ENCODE measurements at places on chromosomes 4 and X.

- no peak for DNase-seq
Measured at GRCh38 chr4:160299608-160300007, 1196.7 kb downstream of the RAPGEF2 start.

DNA sequence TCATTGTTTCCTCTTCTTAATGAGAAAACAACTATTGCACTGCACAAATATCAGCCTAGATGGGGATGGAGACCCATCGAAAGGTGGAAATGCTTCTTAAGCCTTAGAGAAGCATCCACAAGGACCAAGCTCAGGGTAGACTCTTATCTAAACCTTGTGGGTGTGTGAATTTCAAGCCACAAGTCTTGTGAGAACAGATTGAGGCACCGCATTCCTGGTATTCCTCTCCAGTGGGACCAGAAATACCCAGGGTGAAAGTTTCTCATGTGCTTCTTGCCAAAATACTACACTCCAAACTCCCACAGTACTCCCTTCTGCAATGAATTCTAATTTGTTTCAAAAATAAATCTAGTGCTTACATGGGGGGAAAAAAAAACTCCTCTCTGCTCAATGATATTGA is 375.6 kb downstream of the PDGFC start:
- DNase-seq = no peak

GRCh38 chrX:104618106-104618895 is 52.3 kb downstream of the IL1RAPL2 start:
- no peak for DNase-seq

- DNase-seq = no peak
Measured at GRCh38 chr4:141132072-141132708, 1.1 kb downstream of the RNF150 start.

GRCh38 chr4:169243825-169244609 is 26.7 kb downstream of the SH3RF1 start:
- no peak for DNase-seq

DNA sequence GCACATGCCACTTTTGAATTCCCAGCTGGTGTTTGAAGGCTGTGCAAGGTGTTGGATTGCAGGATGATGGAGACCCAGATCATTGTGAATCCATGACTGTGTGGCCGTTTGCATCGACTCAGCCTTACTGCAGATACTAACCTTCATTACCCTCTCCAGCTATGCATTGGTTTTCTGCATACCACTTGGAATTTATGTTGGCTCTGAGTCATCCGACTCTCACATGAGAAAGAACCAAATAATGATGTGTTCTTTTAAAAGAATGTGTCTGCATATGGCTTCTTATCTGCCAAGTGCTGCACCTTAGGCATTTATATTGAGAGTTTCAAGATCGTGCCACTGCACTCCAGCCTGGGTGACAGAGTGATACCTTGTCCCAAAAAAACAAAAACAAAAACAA is 106.7 kb upstream of the PRKX start:
- DNase-seq = no peak

DNA sequence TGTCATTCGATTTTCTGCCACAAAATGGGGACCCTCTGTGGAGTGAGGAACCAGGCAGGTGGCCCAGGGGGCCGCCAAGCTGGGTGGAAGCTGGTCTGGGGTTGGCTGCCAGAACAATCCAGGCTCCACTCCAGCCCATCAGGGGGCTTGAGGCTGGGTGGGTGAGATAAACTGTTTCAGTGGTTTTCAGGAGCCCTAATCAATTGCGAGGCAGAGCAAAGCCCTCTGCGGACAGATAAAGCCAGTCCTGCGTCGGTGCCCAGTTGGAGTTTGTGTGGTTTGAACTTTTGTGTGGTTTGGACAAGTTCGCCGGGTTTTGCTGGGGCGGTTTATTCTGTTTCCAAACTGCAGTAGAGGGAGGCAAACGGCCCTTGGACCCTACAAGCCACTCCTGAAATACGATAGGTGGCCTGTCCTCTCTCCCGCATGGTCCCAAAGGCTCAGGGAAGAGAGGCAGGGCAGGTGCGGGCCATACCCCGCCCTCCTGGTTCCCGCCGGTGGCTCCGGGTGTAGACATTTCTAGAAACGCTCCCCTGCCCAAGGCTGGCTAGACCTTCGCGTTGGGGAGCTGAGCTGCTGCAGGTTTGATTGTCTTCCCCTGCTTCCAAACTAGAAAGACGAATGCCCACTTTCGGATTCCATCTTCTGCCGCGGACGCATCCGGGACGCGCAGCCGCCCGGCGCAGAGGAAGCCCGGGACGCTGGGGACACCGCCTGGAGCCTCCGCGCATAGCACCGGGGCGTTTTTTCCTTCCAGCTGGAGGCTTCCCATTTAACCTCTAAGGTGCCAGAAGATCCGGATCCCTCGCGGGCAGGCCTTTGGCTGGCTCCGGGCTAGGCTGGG is 169.0 kb upstream of the BCOR start:
- no peak for DNase-seq

DNA sequence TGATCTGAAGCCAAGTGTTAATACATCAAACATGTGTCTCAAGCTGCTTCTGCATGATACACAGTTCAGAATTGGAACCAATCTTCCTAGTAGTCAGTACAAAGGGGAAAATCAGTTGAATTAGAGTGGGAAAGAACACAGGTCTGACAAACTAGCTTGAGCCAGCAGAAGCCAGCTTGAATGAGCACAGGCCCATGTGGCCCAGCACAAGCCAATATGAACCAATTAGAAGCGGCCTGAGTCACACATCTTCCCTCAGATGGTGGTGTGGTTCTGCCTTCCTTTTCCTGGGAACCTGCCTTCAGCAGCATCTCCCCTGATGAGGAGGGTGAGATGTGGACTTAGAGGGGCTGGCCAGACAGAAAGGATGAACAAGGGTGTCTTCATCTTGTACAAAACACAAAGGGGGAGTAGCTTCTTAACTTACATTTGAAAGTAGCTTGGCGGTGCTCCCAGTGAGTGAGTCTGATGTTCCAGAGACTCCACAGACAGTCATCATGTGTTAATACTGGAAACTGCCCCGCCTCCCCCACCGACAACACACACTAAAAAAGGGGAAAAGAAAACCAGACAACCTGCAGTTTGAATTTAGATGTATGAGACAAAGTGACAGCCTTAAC is 72.0 kb downstream of the FRMPD4 start:
- DNase-seq = no peak
